ENCODE measurements at places on chromosomes 12 and 14. TPM values are rescaled to one million over a fixed set of nuclear protein-coding genes. Genes with fewer than 3 reads are reported as not detected.

Gene EMP1
- 22.5 TPM for total RNA-seq

Gene BTBD6
- total RNA-seq: 33.9 TPM

Gene DNAI7
- not detected for total RNA-seq

DNA sequence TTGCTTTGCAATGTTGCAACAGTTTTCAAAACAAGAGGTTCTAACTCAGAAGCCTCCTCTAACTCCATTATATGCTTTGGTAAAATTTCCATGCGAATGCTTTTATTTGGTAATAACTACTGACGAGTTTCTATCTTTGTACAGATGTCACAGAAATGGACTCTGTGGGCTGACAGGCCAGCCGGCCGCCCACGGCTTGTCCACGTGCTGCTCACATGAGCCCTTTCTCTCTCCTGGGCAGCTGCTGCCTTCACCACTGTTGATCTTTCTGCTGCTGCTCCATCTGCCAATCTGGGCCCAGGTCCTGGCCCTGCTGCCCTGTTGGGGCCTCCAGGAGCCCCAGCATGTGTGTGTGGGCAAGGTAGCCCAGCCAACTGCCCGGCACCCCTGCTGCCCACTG lies 168.2 kb upstream of the TMEM132C start:
- DNase-seq: no peak

DNA sequence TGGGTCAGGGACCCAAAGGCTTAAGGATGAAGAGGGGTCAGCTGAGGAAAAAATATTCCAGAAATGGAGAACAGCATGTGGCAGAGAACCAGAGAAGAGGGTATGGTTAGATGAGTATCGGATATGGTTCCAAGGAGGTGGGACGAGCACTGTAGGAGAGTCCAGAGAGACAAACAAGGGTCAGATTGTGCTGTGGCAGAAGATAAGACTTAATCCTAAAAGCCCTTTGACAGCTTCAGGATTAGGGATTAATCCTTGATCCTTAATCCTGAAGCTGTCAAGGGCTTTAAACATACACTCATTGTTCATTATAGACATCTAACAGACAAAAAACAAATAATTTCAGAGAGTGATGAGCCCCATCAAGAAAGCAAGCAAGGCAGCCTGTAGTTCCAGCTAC lies 124.0 kb downstream of the SPTSSA start:
- no peak for DNase-seq

DNA sequence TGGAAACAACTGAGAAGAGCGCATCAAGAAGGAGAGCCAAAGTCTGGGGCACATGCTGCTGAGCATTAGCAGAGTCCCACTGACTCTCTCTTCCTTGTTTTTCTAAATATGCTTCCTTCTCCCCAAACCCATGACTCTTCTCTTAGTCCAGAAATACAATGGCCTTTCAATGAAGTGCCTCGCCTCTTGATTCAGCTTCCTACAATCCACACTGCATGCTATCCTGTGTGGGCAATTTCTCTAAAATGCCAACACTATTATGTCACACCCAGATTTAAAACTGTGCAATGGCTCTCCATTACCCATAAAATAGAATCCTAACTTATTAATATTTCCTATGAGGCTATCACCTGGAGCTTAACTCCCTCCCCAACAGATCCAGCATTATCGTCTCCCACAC lies 198.6 kb downstream of the RPAP3 start:
- no peak for DNase-seq

- DNase-seq: no peak
Measured at GRCh38 chr14:74945261-74945851, 10.0 kb downstream of the PGF start.

GRCh38 chr12:39138268-39138667 lies 232.9 kb upstream of the CPNE8 start:
- DNase-seq: no peak
